ENCODE measurements at places on chromosomes 1 and 21. TPM values are rescaled to one million over a fixed set of nuclear protein-coding genes. Genes with fewer than 3 reads are reported as not detected.

The CYP4Z1 gene
- polyA plus RNA-seq = 0.09 TPM

The NBPF4 gene
- polyA plus RNA-seq = not detected

The CFAP126 gene
- not detected for polyA plus RNA-seq

The CLDN8 gene
- polyA plus RNA-seq = not detected

The MIXL1 gene
- polyA plus RNA-seq = 0.01 TPM

The AVPR1B gene
- not detected for polyA plus RNA-seq

The LIN28A gene
- not detected for polyA plus RNA-seq

The KRTAP11-1 gene
- not detected for polyA plus RNA-seq

The TTLL10 gene
- 0.03 TPM for polyA plus RNA-seq

The CLIC4 gene
- 22.1 TPM for polyA plus RNA-seq

The CADM3 gene
- 0.79 TPM for polyA plus RNA-seq

The KCNE2 gene
- 0.12 TPM for polyA plus RNA-seq

The POU3F1 gene
- polyA plus RNA-seq = 0.04 TPM

The MED8 gene
- 27.4 TPM for polyA plus RNA-seq

The RHCE gene
- 0.22 TPM for polyA plus RNA-seq

The CCDC181 gene
- polyA plus RNA-seq = 0.13 TPM
